NCI-H2227 treated with DMSO at 0.1 percent for 48 hours (cell line): ENCODE measurements at places on chromosomes 16 and 17.

DNA sequence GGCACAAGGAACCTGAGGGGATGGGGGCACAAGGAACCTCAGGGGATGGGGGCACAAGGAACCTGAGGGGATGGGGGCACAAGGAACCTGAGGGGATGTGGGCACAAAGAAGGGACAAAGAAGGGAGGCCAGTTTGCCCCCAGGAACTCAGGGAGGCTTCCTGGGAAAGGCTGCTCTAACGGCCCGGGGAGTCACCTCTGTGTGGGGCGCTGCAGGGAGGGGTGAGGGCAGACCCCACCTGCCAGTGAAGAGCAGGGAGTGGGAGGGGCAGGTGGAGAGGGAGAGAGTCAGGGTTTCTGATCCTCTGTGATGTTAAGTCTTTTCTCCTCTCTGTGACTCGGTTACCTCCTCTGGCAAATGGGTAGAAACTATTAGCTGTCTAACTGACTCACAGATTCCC, 57.7 kb downstream of the TIMM22 start:
- no peak for DNase-seq

- no peak for DNase-seq
These were observed 49.4 kb upstream of the MSI2 start for GRCh38 chr17:57206928-57207327.

- DNase-seq = no peak
These were observed 57.7 kb downstream of the CDH11 start for GRCh38 chr16:65064131-65064530.

DNA sequence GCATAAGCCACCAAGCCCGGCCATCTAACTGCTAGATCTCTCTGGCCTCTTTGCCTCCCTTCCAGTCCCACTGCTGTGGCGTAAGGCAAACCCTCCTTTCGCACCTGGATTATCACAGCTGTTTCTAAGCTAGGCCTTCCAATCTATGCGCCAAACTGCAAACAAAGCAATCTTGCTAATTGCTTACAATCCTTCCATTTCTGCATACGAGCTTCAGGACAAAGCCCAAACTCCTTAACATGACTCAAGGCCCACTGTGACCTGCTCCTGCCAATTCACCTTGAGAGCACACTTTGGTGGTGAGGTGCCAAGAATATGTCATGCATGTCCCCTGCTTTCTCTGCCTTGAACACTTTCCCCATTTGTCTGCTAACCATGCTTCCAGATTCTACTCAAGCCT, 6.0 kb upstream of the ARL5C start:
- DNase-seq = no peak

DNA sequence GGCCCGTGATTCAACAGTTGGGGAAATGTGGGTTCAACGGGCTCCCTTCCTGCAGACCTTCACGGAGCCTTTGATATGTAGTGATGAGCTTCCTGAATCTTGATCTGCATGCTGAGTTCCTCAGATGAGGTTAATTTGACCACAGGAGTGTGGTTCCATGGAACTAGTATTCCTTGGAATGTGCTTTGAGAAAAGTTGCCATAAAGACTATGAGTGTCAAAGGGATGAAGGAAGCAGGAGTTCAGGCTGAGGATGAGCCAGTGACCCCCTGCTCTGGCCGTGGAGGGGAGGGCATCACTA, 229.2 kb downstream of the MSI2 start:
- DNase-seq = no peak

GRCh38 chr16:4264546-4264945, 8.3 kb downstream of the TFAP4 start:
- no peak for DNase-seq

DNA sequence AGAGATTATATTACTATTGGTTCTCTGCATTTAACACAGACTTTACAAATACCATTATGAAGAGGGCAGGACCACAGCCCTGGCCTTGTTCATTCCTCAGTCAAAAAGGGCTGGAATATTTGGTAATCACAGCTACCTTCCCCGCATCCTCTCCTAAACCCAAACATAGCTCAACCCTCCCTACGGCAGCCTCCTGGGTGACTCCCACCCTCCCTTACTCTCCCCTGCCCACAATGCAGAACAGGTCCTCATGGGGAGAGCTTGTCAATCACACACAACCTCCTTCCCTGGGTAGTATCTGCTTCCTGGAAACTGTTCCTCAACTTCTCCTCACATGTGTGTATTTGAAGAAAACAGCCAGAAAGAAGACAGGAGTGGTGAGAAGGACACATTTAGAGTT, 224.2 kb downstream of the C16orf78 start:
- DNase-seq = no peak

DNA sequence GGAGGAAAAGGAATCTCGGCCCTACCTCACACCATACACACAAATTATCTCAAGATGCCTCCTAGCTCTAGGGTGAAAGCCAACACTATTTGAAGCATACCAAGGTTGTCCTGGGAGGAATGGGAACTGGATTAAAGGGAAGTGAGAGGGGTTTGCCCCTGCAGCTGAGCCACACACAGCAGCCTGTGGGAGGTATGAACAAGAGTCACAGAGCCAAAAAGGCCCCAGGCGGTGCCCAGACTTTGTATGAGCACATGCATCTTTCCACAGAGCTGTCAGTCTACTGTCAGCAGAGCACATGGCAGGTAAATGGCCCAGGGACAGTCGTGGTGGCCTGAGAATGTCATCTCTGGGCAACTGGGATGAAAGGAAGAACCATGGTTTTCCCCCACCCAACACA, 31.0 kb upstream of the RCVRN start:
- no peak for DNase-seq

DNA sequence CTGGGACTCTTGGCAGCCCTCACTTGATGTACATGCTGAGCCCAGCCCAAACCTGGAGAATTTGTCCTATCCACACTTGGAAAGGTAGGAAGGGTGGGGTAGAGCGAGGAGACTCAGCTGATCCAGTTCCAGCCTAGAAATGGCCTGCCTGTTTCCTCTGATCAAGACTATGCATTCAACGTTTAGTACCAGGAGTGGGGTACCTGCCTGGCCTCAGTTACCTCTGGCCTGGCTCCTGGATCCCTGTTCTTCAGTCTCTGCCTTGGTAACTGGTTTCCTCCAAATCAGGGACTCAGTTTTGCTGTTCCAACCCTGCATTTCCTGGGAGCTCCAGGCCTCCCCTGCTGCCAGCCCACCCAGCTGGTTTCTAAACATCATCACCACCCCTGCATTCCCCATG, 233.5 kb downstream of the GSG1L start:
- DNase-seq = no peak

- no peak for DNase-seq
These were observed 7.5 kb downstream of the C1QTNF8 start for GRCh38 chr16:1088295-1089170.

GRCh38 chr17:27354051-27354490, 60.2 kb downstream of the WSB1 start:
- DNase-seq = no peak

- DNase-seq = no peak
These were observed 211.2 kb downstream of the ABCC12 start for GRCh38 chr16:47944589-47944988.

- no peak for DNase-seq
These were observed 307 bp downstream of the CDYL2 start for GRCh38 chr16:80804056-80804525.

DNA sequence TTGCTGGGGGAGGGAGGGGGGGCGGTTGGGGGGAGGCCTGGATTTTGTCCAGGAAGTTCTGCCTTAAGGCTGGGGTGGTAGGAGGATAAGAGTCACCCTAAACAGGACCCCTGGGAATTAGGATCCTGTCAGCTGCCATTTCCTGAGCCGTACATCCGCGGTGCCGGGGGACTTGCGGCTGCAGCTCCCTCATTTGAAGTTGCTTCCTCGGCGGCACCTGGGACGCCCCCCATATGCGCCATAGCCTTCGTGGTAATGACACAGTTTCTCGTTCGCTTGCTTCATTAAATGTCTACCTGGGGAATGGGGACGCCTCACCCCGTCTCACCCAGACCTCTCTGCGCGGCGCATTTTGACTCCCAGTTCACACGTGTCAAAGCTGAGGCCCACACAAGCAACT, 55.1 kb upstream of the PABPN1L start:
- DNase-seq = no peak

DNA sequence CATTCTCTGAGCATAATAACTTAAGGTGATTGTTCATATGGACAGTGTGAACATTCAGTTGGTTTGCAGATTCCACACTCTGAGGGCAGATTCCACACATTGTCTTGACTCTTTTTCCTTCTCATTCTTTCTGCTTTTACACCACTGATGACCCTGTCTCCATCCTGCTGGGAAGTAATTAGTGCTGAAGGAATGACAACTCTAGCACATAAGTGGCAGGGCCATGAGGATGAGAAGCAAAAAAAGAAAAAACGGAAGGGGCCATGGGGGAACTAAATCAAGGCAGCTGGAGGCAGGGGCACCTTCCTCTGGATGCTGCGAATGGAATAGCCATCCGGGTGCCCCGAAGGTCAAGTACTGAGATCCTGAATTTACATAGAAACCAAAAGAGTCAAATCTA, 944.0 kb downstream of the KCNJ2 start:
- no peak for DNase-seq

DNA sequence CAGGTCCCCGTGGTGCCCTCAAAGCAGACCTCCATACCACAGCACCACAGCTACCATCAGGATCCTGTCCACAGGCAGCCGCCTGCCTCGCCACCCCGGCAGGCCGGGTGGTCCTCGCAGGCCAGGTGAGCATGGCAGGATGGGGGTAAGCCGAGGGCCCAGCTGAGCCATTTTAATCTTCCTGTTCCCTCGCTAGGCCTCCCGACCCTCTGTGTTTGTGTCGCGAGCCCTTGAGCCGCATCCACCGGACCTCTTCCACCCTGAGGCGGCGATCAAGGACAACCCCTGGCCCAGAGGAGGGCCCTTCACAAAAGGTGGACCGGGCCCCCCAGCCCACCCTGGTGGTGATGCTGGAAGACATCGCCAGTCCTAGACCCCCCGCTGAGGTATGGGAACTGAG, 2.0 kb downstream of the PRR14 start:
- no peak for DNase-seq

DNA sequence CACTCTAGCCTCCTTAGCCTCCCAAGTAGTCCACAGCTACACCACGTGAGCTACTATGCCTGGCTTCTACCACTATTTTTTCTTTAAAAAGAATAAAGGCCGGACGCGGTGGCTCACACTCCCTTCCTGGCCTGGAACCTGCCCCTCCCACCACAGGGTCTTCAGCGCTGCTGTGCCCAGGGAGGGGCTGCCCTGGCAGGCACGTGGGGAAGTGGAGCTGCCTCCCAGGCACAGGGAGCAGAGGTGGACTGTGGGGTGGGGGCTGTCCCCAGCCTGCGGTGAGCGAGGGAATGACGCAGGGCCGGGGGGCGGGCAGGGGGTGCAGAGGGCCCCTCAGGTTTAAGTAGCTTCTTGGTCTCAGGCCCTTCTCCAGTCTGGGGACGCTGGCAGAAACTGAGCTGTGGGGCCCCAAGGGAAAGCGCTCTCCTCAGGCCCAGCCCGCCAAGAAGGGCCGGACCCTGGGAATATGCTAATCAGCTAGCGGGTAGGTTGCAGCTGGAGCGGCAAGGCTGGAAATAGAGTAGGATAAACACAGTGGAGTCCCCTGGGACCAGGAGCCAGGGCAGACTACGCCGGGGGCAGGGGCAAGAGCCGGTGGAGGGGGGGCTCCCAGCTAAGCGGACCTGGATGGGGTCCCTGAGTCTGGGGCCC, 46.8 kb downstream of the TIMM22 start:
- DNase-seq = no peak
